ENCODE measurements at places on chromosomes 5 and 9.

GRCh38 chr5:68041293-68041692, 174.3 kb upstream of the PIK3R1 start:
- no peak for DNase-seq

DNA sequence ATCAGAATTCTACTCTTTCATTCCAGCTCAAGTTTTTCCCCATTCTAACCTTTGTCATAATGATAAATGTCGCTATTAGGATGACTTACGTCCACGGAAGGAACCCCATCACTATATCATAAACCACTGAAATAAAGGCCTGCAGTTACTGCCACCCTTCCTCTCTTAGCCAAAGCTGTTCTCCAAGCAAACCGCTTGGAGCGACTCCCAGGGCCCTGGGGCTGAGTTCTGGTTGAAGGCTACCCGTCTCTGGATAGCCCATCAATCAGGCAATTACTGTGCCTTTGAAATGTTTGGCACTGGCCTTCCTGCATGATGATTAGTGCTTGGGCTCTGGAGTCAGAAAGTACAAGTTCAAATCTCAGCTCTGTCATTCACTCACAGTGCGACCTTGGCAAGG, 386.0 kb downstream of the SPOCK1 start:
- no peak for DNase-seq

- no peak for DNase-seq
Measured at GRCh38 chr5:174119468-174119881, 74.0 kb downstream of the NSG2 start.

DNA sequence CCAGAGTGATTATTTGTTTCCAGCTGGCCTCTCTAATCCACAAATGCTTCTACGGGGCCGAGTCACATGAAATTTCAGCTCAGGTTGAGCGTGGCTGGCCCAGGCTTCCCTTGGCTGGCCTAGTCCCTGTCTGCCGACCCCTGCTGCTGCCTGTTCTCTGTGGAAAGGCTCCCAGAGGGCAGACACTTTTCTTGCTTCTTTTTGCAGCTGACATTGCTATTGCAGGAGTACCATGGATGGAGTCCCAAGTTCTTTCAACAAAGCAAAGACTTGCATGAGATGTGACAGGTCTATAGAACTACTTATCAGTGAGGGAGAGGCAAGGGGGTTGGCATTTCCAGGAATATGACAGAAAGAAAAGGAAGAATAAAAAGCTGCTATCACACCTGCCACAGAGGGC, 287.4 kb upstream of the ARRDC3 start:
- DNase-seq: no peak

GRCh38 chr9:81652058-81652687, 37.2 kb downstream of the TLE1 start:
- no peak for DNase-seq

DNA sequence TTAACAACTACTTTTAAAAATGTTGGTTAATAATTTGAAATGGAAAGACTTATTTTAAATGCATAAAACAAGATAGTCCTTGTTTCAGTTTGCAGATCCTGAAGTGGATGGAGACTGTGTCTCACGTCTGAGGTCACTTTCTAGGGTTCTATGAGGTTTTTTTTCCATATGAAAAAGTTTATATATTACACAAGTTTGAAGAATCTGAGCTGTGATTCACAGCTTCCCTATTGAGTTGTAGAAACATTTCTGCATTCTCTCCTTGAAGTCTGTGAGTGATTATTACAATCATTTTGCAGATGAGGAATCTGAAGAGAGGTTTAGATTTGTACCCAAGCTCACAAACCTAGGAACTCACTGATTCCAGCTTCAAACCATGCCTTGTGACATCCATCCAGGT, 442.5 kb upstream of the KLF4 start:
- DNase-seq: peak; percentile 50

DNA sequence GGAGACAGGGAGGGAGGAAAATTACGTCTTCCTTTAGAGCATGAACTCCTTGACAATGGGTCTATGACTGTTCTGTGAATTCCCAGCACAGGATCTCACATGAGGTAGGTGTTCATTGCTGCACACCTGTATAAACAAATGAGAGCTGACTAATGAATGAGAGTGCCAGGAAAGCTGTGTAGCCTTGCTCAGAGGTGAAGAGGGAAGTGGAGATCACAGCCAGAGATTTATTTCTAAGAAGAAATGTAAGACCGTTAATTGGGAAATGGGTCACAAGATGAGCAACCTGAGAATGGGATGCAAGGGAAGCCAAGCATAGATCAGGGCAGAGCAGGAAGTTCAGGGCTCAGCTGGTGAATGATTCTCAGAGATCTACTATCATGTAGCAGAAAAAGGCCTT, 295.1 kb downstream of the CDK5RAP2 start:
- DNase-seq: no peak

DNA sequence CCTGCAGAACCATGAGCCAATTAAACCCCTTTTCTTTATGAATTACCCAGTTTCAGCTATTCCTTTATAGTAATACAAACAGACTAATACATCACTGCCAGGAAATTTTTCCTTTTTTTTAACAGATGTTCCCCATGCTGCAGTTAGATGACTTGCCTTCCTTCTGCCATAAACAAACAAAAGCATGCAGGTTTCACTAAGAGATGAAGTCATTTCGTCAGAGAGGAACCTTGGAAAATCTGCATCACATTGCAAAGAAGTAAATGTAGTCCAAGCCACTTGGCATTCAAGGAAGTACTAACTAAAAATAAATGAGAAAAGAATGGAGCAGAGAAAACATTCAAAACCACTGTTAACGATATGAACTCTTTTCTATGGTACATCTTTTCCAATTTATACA, 194.1 kb upstream of the EFNA5 start:
- DNase-seq: no peak

DNA sequence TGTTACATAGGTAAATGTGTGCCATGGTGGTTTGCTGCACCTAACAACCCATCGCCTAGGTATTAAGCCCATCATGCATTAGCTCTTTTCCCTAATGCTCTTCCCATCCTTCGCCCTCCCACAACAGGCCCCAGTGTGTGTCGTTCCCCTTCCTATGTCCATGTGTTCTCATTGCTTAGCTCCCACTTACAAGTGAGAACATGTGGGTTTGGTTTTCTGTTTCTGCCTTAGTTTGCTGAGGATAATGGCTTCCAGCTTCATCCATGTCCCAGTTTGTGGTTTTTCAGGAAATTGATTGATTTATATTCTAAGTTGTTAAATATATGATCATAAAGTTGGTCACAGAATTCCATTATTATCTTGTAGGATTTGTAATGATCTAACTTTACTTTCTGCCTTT, 85.3 kb upstream of the CAST start:
- no peak for DNase-seq

- no peak for DNase-seq
Measured at GRCh38 chr5:83172655-83173054, 95.3 kb downstream of the XRCC4 start.

GRCh38 chr5:38780945-38781344, 64.9 kb upstream of the OSMR start:
- peak; percentile 91 for DNase-seq

DNA sequence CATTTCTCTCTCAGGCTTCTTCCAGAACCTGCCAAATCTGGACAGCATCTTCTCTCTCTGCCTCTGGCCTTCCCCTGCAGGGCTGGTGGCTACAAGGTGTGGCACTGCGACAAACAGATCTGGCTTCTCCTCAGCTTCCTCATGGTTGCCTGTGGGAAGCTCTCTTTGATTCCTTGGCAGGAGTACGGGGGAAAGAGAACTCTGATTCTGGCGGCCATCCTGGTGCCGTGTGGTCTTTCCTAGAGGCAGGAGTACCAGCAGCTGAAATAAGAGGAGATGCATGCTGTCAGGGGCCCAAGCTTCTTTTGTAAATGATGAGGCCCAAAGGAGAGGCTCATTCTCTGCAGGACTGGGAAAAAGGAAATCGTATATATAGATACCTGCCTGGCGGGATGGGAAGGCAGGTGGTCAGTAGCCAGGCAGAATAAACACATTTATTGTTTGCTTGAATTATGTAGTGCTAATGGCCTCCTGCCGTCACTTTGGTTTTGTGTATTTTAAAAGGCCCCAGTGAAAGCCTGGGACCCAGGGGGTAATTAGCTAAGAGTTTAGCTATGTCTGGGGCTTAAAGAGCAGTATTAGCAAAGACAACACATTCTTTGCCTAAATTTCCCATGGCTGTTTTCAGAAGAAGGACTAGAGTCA, at the start of gene CER1:
Gene CER1 (minus strand): TSS at position 343 of the 645 bp plus-strand sequence. CDS start 61 bp downstream, at position 282.
- DNase-seq: no peak

DNA sequence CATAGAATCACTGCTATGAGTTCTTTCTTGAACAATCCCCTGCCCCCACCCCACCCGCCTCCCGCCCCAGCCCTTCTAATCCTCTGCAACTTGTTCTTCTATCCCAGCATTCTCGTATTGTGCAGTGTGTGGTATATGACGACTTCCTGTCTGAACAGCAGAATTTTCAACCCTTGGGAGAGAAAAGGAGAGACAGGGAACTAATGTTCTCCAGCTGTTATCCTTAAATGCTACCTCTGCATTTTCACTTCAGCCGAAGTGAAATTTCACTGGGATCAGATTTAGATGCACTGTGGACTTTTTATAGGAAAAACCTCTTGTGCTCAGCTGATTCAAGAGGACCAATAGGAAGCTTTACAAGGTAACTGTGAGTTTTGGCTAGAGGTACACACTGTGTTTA, 2.2 kb downstream of the FBXL7 start:
- DNase-seq: peak; percentile 64

DNA sequence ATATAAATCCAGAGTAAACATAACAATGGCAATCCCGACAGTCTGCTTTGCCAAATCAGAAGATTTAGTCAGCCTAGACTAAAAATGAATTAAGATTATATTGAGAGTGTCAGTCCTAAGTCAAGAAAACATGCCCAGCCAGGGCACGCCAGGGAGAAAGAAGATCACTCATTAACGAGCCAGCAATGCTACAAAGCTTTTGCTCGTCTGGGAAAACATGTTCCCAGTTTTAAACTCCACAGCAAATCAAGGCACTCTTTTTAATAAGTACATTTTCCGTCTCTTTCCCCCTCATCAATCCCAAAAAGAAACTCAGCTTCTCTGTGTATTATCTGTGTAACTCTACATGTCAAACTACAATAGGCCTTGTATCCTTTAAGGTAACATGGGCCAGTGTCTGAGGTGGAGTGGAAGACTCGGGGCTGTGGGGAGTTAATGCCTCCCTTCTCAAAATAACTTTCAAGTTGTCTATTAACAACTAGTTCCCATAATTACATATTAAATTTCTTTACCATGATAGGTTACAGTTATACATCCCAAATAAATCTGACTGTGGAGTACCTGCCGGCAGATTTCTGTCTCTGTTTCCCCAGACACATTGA, 40.9 kb downstream of the NFIB start:
- DNase-seq: peak; percentile 40

GRCh38 chr9:72753266-72753893, 199.5 kb downstream of the ALDH1A1 start:
- peak; percentile 43 for DNase-seq

DNA sequence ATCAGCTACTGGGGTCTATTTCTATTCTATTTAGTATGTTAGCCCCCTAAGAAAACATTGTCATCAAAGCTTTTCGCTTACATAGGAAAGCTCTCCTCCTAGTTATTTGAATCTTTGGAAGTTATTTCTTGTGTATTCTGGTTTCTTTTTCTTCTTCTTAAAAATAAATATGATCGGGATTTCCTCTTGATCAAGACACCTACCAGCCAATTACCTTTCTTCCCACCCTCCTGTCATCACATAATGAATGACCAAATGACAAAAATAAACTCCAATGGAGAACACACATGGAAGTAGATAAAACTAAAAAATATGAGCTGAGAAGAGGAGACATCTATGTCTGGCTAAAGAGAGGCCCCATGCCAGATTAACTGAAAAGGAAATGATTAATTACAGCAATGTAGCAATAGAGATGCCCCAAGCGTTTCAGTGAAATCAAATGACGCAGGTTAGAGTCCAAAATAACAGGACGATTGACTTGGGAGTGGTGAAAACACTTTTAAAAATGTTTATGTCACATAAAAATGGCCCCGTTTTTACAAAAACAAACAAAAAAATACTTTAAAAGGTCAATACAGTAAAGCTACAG, 59.5 kb upstream of the PCSK1 start:
- DNase-seq: no peak

DNA sequence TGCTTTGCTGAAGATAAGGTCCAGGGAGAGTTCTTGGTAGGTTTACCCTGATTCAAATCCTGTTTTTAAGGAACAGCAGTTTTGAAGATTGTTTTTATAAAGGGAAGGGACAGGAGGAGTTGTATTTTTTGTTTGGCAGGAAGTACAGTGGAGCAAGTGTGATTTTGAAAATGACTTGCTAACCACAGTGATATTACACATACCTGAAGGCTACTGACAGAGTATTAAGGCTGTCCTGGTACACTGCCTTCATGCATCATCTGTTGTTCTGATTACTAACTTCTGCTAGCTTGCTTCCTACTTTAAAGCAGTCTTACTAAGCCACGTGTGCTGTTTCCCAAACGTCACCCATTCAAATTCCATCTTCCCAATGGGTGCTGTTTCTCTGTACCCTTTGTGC, 559.5 kb upstream of the SGCD start:
- no peak for DNase-seq

DNA sequence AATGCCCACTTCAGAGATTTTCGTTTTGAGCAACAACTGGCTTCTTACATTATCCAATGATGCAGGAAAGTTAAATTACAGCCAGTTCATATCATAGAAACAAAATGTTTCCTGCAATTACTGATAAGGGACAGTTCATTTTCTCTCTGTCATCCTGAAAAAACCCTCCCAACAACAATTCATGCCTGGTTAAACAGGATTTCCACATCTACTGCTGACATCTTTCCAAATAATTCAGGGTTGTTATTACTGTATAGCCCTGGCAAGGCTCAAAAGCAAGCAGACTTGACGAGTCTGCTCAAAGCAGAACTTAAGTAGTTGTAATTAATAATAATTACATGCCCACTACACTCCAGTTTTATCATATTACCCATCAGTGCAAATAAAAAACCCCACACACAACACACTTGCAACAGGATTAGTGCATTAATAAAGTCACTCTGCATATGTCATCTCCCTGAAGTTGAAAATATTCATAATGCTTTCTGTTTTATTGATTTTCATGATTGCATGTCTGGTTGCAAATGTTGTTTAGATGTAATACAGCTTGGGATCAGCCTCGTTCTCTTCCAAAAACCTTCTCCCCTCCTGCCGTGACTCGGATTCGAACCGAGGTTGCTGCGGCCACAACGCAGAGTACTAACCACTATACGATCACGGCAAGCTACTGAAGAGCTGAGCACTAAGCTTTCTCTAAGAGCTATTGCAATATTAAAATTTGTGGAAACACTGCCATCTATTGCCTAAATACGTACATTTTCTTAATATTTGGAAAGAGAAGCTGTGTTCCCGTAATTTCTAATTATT, 119.6 kb upstream of the NFIB start:
- DNase-seq: peak; percentile 83

GRCh38 chr9:68925175-68925574, 88.7 kb downstream of the PRKACG start:
- DNase-seq: no peak

DNA sequence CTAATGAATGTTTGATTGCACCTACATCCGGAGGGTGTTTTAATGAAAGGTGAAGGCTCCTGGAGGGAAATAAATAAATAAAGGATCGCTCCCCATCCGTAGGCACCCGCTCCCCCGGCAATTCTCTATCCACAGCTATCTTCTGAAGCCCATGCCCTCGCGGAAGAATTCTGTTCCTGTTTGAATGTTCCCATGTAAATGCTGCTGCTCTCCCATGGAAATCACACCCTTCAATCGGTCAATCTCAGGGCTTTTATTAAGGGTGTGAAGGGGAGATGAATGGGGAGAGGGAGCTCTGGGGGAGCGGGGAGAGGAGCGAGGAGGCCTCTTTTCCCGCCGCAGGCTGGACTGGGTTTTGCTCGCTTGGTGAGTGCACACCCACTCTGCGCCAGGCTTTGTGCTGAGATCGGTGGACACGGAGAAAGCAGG, 21.1 kb upstream of the ARAP3 start:
- no peak for DNase-seq

GRCh38 chr9:128895556-128895955, 13.6 kb downstream of the LRRC8A start:
- no peak for DNase-seq
